Motor neuron (in vitro differentiated cells): ENCODE measurements at places on chromosomes 13 and 19. TPM values are rescaled to one million over a fixed set of nuclear protein-coding genes. Genes with fewer than 3 reads are reported as not detected.
A peak's percentile ranks its signal among the peaks of the same experiment; 100 is the strongest.

SHC2 gene
- 34.2 and 35.4 TPM in 2 replicates for total RNA-seq

GRCh38 chr13:100440751-100441425 is 147.7 kb downstream of the GGACT start:
- ATAC-seq = no peak

SIGLECL1 gene
- total RNA-seq = not detected in 2 replicates

DNA sequence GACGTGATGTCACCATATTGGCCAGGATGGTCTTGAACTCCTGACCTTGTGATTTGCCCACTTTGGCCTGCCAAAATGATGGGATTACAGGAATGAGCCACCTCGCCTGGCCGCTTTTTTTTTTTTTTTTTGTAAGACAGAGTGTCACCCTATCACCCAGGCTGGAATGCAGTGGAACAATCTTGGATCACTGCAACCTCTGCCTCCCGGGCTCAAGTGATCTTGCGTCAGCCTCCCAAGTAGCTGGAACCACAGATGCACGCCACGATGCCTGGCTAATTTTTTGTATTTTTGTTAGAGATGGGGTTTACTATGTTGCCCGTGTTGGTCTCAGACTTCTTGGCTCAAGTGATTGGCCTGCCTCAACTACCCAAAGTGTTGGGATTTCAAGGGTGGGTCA is 28.9 kb upstream of the ZNF808 start:
- ATAC-seq = no peak

GRCh38 chr19:3604987-3605343 is 1.7 kb downstream of the TBXA2R start:
- ATAC-seq = no peak

ZNF823 gene
- total RNA-seq = 5.2 and 6.5 TPM in 2 replicates

DNA sequence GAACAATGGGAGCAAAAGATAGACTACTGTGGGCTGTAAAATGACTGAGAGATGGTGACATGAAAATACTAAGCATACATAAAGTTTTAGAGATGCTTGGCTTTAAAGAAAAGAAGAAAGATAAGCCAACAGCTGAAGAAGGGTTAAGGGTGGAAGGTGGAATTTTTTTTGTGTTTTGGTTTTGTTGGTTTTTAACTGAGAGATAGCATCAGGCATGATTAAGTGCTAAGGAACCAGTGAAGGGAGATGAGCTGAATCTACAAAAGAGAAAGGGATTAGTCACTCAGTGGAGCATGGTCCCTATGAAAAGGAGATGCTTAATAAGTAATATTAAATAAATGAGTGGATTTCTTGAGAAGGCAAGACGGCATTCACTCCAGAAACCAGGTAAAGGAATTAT is 12.5 kb upstream of the TBC1D4 start:
- ATAC-seq = no peak

TSPAN16 gene
- not detected in 2 replicates for total RNA-seq

DNA sequence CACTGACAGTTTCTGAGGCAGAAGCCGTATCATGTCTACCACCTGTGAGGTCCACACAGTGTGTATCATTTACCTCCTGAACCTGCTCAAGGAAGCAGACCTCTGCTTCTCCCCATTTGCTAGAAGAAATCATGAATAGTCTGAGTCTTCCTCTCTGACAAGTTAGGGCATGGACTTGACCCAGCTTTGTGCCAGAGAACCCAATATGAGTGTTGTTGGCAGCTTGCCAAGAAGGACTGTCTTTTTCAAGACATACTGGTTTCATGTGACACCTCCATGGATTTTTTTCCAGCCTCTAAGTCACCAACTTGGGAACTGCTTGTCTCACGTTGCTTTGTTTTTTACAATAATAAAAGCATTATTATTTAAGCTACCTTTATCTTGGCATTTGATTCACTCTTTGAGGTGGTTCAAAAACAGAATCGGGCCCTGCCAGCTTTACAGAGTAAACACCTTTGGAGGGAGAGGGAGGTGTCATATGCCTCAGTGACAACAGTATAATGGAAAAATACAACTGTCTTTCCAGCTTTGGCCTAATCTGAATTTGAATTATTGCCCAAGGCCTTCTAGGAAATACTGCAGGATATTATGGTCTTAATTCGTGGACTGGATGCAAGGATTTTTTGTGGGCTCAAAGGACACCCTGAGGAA is 9.6 kb downstream of the ZNF211 start:
- ATAC-seq = no peak

DNA sequence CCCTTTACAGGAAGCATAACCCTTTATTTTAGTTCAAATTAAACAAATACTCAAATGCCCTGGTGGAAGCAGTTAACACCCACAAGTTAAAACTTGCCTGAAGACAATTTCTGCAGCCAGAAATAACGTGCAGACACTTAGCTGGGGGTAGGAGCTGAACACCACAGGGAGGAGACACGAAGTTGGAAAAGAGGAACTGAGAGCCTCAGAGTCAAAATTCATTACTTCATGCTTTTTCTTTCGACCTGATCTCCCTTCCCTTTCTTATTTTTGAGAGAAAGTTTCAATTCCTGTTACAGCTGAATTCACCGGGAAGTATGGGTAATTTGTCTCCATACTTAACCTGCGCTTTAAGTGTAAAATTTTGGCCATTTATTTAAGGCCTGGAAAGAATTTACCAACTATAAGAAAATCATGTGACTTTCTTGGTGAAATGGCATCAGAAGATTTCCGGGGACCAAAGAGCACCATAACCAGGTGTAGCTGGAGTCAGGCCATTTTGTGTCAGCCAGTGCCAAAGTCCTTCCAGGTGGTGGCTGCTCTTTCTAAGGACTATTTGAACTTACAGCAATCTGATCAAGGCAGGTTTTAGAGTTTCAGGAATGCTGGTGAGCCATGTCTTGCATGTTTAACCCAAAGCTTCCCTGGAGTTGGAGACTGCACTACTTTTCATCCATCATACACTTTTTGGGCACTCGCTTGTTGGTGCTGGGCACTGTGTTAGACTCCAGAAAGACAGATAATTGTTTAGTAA is 46.5 kb upstream of the RCBTB2 start:
- ATAC-seq = peak; percentile 61

SLC25A15 gene
- 15.7 and 15.8 TPM in 2 replicates for total RNA-seq

DNA sequence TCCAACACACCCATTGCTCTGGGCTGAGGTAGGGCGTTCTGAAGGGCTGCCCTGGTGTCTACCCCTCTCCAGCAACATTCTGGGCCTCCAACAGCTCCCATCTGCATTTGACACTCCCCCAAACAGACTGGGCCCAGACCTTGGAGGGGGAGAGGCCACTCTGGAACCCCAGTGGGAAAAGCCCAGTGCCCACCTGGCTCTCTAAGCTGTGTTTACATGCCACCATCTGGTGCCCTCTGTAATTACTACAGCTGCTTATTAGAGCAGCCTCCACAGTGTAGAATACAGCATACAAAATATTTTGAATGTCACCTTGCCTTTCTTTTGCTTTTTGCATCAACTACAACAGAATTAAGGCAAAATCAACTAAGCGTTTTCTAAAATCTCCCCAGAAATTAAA is 35.8 kb upstream of the TM9SF2 start:
- ATAC-seq = no peak

ZNF534 gene
- not detected in 2 replicates for total RNA-seq

- ATAC-seq = no peak
These were observed 16.9 kb upstream of the TEX29 start for GRCh38 chr13:111303559-111303958.

GRCh38 chr19:11180346-11180745 is 17.0 kb downstream of the KANK2 start:
- no peak for ATAC-seq

- no peak for ATAC-seq
These were observed 156.2 kb downstream of the PCCA start for GRCh38 chr13:100245104-100245503.

PLEKHA4 gene
- 0.33 and 2.2 TPM in 2 replicates for total RNA-seq

- no peak for ATAC-seq
These were observed 1.7 kb upstream of the NUMBL start for GRCh38 chr19:40692212-40692551.

DNA sequence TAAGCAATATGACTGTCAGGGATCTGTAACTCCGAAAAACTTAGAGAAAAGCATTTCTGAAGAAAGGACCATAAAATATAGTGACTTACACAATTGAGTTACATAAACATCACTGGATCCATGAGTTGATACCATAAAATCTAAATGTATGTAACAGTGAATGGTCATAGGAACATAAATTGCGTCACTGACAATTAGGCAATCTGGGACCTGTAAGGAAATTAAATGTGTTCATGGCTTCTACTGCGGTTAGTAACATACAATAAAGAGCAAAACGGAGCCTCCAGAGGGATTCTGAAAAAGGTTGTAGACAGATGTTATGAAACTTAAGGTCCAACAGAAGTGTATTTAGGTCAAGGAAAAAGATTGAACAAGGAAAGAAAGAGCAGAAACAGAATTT is 27.1 kb downstream of the POU4F1 start:
- ATAC-seq = no peak

CGB5 gene
- 2.0 TPM in 1 of 2 replicates, not detected in the other for total RNA-seq

DNA sequence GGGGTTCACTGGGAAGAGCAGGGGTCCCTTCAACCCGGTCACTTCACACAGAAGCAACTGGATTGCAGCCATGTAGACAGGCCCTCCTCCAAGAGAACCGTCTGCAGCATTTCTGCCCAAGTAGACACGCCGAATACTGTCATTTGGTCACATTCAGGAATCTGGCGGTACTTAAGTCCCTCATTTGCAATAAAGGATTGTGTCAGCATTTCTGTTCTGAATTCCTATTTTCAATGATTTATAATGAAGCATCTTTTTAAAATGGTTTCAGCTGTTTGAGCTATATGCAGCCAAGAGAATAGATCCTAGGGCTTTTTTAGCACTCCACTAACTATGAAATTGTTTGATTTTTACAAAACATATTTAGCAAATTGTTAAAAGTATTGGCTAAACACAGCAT is 143.5 kb upstream of the SOX1 start:
- no peak for ATAC-seq

GRCh38 chr13:31908696-31909411 is 122.7 kb upstream of the FRY start:
- peak; percentile 56 for ATAC-seq
